T-helper 17 cell (primary cell): ENCODE measurements at places on chromosomes 13 and 19. TPM values are rescaled to one million over a fixed set of nuclear protein-coding genes. Genes with fewer than 3 reads are reported as not detected.

DNA sequence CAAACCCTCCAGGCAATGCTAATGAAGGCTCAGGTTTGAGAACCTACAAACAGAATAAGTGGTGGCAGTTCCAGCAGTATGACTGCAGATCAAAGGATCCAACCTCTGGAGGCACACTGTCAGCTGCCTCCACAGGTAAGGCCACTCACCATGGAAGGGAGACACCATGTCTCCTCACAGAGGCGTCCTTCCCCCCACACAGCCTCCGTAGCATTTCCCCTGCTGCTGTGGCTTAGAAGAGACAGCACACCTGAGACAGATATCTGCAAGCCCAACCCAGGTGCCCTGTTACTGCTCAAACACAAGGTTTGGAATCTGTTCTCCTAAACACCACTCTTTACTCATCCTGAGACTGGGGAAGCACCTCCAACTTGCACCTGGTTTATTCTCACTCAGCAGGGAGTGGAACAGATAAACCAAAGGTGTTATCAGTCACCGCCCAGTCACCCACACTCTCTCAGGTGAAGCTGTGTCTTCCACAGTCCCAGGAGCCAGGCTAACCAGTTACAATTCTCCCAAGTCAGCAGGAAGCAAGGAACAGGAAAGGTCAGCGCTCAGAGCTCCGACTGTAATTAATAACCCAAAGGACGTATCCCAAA, 311.2 kb downstream of the FOXO1 start:
- DNase-seq, result no peak

GRCh38 chr13:60788156-60788829, 391.3 kb downstream of the TDRD3 start:
- DNase-seq, result no peak

- DNase-seq, result no peak
These were observed 160.5 kb downstream of the OLFM4 start for GRCh38 chr13:53189162-53189561.

DNA sequence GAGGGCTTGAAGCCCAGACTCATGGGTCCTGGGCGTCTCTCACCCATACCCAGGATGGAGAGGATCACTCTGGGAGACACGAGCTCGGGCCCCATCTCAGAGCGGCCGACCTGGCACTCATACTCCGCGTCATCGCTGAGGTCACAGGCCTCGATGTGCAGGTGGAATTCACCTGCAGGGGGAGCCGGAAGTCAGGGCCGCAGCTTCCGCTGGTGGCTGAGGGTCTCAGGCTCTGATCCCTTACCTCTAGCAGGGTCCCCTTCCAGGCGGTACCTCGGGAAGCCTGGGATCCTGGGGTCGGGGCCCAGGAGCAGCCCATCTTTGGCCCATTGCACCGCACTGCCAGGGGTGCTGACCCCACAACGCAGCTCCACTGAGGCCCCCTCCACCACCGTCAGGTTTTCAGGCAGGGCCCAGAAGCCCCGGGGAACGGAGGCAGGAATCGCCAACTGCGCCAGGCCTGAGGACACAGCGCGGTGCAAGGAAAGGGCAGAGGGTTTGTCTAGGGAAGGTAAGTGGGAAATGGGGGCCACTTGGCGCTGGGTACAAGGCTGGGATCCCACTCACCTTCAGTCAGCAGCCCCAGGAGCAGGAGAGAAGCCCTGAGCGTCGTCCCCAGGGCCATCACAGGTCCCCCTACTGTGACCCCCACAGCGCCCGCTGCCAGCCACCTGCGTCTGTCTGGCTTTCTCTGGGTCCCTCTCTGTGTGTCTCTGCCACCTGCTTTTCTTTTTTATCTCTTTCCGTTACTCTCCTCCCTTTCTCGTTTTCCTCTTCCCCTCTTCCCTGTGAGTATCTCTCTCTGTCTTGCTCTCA, 883 bp downstream of the NPHS1 start:
- DNase-seq, result no peak

- DNase-seq, result no peak
These were observed 201.0 kb downstream of the POSTN start for GRCh38 chr13:37397535-37397934.

GRCh38 chr19:55711719-55712118, 26.5 kb downstream of the NLRP9 start:
- DNase-seq, result no peak

DNA sequence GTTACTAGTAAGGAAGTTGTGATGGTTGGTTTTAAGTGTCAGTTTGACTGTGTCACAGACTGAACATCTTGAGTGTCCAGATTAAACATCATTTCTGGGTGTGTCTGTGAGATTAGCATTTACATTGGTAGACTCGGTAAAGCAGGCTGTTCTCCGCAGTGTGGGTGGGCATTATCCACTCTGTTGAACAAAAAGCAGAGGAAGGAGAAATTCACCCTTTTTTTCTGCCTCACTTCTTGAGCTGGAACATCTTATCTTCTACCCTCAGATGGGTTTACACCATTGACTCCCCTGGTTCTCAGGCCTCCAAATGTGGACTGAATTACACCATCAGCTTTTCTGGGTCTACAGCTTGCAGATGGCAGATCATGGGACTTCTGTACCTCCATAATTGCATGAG, 63.7 kb upstream of the ZDHHC20 start:
- no peak for DNase-seq

GRCh38 chr19:1651568-1652291, 685 bp downstream of the TCF3 start:
- DNase-seq, result no peak

GRCh38 chr13:95193509-95194230, 107.6 kb downstream of the ABCC4 start:
- DNase-seq, result no peak

- DNase-seq, result no peak
These were observed at the start of gene KLF16 for GRCh38 chr19:1863328-1863637. Gene KLF16 (minus strand): TSS chr19:1863579. CDS start chr19:1863497, 82 bp downstream.

GRCh38 chr19:57887195-57887941, 1.5 kb downstream of the ZNF814 start:
- DNase-seq, result no peak

- no peak for DNase-seq
These were observed 121.2 kb downstream of the SHISA2 start for GRCh38 chr13:25930653-25931052.

- no peak for DNase-seq
These were observed 90.1 kb upstream of the ABCC4 start for GRCh38 chr13:95391362-95391761.

DNA sequence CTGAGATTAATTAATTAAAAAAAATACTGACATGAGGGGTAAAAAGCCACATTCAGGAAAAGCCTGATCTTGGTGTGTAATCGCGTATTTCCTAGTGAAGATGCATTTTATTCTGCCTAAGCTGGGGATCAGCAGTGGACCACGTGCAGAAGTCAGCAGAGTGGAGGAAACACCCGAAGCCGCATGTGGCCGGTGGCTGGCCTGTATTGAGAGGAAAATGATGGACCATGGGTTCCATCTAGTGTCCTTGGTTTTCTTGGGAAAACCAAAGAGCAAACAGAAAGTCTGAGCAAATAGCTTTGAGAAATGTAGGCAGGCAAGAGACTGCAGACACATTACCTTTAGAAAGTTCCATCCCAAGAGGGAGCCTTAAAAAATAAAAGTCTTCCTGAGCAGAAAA, 23.7 kb upstream of the SHISA2 start:
- no peak for DNase-seq

- DNase-seq, result no peak
These were observed 48.8 kb upstream of the INTS6 start for GRCh38 chr13:51501592-51502152.

DNA sequence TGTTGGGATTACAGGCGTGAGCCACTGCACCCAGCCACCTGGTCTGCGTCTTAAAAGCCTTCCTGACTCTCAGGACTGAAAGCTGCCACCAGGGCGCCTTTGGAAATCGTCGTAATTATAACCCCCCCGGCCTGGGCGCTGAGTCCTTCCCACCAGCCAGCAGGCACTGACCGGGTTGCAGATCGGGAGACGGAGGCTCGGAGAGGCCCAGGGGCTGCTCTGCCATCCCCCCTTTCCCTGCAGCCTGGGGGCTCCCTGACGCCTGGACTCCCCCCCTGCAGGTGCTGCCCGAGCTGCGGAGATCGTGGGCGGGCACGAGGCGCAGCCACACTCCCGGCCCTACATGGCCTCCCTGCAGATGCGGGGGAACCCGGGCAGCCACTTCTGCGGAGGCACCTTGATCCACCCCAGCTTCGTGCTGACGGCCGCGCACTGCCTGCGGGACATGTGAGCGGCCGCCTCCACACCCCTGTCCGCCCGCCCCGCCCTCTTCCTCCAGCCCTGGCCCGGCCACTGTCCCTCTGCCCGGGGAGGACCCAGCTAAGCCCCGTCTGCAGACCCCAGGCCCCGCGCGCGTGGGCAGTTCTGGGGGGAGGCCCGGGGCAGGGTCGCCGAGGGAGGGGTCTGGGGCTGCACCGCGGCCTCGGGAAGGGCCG, 2.5 kb downstream of the PRTN3 start:
- DNase-seq, result no peak

- no peak for DNase-seq
These were observed 535.9 kb downstream of the GPC5 start for GRCh38 chr13:91934354-91934753.

- DNase-seq, result no peak
These were observed 660.4 kb downstream of the SLITRK1 start for GRCh38 chr13:83221813-83222241.

GRCh38 chr13:38376546-38376945, 26.9 kb downstream of the UFM1 start:
- DNase-seq, result no peak

GRCh38 chr13:112685896-112686295, 3.9 kb upstream of the ATP11A start:
- DNase-seq, result no peak

DNA sequence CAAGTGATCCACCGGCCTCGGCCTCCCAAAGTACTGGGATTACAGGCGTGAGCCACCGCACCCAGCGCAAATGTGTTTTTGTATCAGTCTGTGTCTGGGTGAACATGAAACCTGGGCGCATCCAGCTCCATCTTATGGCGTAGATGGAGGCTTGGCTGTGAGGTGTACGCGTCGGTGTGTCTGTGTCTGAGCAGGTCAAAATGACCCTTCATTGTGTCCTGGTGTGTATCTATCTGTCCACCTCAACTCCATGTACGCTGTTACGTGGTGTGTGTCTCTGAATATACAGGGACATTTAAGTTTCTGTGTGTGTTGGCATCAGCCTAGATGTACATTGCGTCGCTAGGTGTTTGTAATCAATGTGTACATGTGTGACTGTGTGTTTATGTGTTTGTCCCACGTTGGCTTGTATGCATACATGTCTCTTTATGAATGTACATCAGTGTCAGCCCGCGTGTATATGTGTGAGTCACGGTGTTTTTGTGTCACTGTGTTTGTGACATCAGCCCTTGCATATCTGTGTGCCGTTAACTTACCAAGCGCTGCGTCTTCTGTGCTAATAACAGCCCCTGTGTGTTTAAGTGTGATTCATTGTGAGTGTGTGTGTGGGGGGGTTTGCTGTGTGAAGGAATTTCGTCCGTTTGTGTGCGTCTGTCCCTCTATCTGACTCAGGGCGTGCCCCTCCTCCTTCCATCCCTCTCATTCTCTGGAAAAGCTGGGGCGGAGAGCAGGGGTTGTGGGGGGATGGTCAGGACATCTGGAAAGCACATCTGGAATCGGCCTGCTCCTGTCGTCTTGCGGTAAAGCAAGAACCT, 6.4 kb downstream of the AXL start:
- DNase-seq, result no peak

DNA sequence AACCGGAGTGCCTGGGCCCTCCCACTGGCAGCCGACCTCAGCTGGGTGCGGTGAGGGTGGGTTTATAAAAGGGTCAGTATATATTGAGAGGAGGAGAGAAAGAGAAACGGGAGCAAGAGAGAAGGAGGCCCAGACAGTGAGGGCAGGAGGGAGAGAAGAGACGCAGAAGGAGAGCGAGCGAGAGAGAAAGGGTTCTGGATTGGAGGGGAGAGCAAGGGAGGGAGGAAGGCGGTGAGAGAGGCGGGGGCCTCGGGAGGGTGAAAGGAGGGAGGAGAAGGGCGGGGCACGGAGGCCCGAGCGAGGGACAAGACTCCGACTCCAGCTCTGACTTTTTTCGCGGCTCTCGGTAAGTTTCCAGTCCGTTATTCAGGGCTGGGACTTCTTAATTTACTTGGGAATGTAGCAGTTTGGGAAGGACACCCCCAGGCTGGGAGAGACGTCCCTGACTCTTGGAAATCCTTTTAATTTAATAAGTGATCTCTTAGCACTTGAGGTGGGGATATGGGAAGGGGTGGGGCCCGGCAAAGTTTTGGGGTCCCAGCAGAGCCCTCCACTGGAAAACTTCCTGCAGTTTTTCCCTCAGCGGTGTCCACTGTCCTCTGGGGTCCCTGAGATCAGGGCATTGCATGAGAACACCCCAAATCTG, at the start of gene EMP3:
Gene EMP3, plus strand, starts transcription at position 288 of the 646 bp plus-strand sequence. CDS start 1,293 bp downstream, outside the sequence.
- peak; percentile 70 for DNase-seq

DNA sequence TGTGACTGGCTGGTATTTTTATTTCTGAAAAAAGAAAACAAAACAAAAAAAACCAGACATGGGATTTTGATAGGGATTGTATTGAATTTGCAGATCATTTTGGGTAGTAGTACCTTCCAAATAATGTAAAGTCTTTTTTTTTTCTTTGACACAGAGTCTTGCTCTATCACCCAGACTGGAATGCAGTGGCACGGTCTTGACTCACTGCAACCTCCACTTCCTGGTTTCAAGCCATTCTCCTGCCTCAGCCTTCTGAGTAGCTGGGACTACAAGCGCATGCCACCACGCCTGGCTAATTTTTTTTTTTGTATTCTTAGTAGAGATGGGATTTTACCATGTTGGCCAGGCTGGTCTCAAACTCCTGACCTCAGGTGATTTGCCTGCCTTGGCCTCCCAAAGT, 4.2 kb downstream of the ZNF101 start:
- no peak for DNase-seq

- no peak for DNase-seq
These were observed 52.8 kb downstream of the TNFSF13B start for GRCh38 chr13:108322206-108322824.

ASF1B gene
- total RNA-seq, result 1.9 TPM

PEAK3 gene
- total RNA-seq, result not detected

ZNF615 gene
- 12.2 TPM for total RNA-seq

ZNF382 gene
- total RNA-seq, result 7.0 TPM

SMIM24 gene
- not detected for total RNA-seq

TMEM221 gene
- not detected for total RNA-seq

CD79A gene
- total RNA-seq, result 1.6 TPM

KLK14 gene
- 0.39 TPM for total RNA-seq

USHBP1 gene
- 0.26 TPM for total RNA-seq

FBN3 gene
- total RNA-seq, result not detected

CYP2S1 gene
- 0.75 TPM for total RNA-seq

ZNF414 gene
- total RNA-seq, result 46.2 TPM

CLIP3 gene
- 3.8 TPM for total RNA-seq

LRG1 gene
- 0.17 TPM for total RNA-seq

PNMA8A gene
- not detected for total RNA-seq

SYCN gene
- total RNA-seq, result not detected

DEDD2 gene
- 89.9 TPM for total RNA-seq

SIGLEC11 gene
- total RNA-seq, result not detected

COL5A3 gene
- 52.1 TPM for total RNA-seq
